ENCODE measurements at places on chromosomes 16 and 17.

- DNase-seq, result no peak
Measured at GRCh38 chr16:55968221-55968620, 93.0 kb upstream of the CES5A start.

GRCh38 chr17:35449371-35449931, 885 bp upstream of the SLFN13 start:
- no peak for DNase-seq

DNA sequence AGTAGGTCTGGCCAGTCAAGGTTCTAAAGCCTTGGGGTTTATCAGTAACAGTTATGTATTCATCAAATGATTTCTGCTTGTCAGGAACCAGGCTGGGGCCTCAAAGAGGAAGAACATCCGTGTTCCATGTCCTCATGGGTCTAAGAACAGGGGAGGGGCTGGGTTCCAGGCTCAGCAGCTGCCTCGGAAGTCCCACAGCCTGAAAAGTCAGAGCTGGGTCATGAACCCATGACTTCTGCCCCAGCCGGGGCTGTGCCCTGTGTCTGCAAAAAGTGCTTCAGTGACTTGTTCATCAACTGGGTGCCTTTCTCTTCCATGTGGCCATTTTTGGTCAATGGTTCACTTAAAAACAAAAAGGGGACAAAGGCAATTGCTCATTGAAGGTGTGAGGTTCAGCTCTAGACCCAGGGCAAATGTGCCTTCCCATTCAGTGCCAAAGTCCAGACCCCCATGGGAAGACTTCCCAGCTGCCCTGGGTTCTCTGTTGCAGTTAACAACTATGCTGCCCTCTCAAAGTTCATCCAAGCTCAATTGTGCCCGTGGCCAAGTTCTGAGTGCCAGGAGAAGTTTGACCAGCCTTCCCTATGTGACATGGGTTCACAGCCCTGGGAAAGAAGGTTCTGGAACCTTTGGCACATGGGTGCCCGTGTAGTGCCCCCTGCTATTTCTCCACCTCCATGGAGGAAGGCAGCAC, 18.5 kb downstream of the TBKBP1 start:
- no peak for DNase-seq

DNA sequence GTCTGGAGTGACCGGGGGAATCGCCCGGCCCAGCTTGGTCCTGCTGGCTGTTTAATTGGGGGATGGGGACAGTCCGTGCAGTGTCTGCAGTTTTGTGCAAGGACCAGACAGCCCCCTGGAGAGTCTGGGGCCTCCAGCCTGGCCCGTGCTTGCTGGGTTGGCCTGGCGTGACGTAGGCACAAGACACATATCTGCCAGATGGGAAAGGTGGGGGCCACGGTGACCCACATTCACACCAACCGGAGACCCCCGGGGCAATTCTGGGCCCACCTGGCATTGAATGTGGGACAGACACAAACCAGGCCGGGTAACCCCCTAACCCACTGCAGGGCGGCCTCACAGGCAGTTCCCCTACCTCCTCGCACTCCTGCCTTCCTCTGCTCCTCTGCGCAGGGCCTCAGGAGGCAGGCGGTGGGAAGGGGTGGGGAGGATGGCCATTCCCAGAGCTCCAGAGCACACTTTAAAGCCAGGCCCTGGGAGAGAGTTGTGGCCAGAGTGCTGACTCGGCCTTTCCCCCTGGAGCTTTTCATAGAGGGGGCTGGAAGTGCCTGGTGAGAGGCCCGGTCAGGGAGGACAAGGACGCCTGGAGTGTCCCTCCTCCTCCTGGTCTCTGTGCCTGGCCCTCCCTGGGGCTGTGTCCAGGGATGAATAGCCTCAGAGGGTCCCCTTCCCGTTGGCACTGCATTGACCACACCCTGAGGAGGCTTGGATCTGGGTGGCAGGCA, 1.5 kb downstream of the MRC2 start:
- no peak for DNase-seq

DNA sequence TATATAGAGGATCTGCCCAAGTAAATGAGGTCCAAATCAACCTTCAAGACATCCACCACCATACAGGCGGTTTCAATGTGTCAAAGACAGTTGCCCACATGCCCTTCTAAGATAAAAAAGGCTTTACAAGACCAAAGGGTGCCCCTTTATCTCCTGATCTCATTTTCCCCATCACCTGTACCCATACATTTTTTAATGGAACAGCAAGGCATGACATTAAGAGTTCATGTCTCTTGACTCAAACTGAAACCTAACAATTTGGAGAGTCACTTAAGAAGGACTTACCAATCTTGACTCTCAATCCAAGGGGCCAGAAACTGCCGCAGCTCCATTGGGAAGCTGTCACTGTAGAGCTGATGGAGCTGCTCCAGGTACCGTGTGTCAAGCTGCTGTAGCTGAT, 40.1 kb downstream of the STAT3 start:
- no peak for DNase-seq

DNA sequence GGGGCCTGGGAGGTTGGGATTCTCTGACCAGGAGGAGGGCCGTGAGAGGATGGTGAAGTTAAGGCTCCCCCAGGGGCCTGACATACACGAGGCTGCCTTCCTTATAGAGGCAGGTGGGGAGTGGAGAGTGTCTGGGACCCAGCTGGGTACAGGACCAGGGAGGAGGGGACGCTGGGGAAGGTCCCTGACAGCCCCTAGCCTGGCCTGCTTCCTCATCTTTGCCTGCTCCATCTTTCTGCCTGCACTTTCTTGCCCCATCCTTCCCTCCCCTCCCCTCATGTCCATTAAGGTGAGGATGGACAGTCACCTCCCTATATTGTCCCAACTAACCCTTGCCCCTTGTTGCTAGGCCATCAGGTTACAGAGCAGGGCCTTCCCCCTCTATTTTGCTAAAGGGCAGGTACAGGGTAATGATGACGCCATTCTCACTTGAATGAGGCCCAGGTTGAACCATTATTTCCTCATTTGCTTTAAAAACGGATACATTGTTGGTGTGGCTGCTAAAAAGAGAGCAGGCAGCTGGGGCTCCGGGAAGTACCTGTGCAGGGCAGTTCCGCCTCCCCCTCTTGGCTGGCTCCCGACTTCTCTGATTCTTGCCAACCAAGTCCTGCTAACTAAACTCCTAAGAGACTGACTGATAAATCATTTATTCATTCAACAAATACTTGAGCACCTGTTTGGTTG, 1.3 kb downstream of the C17orf99 start:
- DNase-seq, result no peak

DNA sequence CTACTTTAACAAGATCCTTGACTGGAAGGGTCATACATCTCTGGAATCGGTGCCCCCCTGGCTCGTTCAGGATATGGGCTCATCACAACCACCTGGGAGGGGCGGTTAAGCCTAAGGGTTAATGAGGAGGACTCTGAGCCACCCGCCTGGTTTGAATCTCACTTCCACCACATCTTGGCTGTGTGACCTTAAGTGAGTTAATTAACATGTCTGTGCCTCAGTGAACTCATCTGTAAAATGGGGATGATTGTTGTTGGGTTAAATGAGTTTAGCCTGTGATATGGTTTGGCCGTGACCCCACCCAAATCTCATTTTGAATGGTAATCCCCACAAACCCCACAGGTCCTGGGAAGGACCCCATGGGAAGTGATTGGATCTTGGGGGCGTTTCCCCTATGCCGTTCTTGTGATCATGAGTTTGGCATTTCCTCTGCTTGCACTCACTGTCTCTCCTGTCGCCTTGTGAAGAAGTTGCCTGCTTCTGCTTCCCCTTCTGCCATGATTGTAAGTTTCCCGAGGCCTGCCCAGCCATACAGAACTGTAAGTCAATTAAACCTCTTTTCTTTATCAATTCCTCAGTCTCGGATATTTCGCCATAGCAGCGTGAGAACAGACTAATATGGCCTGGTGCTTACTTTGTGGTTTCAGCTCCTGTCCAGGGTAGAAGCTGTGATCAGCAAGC, 214.0 kb upstream of the CIBAR2 start:
- no peak for DNase-seq

- no peak for DNase-seq
Measured at GRCh38 chr16:11698271-11698689, 30.0 kb downstream of the SNN start.

- DNase-seq, result no peak
Measured at GRCh38 chr17:1865252-1866037, 35.6 kb downstream of the RPA1 start.

DNA sequence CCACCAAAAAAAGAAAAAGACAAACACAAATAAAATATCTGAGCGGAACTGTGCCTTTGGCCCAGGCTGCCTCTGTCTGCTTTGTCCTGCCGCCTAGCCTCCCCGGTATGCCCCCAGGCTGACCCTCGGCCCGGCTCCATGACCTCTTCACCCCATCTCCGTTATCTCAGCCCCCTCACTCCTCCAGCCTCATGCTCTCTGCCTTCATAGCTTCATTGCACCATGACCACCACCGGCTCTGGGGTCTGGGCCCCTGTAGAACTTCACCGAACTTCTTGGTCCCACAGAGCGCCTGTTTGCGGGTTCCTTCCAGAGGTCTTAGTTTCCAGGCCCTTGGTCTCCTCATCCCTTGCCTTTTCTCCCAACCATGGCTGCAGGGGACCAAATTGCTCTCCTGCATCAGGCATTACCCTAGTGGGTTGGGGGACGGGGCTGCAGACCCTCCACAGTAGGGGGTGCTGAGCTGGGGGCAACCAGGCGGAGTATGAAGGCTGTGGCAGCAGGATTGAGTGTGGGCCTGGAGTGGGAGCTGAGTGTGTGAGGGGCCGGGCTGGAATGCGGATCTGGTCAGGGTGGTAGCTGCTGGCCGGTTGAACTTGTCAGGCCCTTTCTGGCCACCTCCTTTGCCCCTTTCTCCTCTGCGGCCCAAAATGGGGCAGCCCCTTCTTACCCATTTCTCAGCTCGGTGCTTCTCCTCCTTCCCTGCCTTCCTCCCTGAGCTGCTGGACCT, 6.9 kb downstream of the HIRIP3 start:
- no peak for DNase-seq

DNA sequence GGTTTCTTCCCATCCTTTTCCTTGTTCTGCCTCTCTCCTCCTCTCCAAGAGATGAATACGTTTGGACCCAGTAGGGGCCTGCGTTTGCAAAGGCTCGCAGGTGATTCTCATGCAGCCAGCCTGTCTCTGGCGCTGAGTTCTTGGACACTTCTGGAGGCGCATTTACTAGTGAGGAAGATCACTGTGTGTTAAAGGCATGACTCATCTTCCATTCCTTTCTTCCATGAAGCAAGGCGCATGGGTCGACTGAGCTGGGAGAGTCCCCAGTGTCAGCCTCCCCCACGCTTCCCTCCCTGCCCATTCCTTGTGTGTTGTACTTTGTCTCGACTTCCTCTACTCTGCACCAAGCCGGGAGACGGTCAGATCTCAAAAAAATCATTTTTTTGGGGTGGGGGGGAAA, 159.9 kb upstream of the EEF2KMT start:
- no peak for DNase-seq

DNA sequence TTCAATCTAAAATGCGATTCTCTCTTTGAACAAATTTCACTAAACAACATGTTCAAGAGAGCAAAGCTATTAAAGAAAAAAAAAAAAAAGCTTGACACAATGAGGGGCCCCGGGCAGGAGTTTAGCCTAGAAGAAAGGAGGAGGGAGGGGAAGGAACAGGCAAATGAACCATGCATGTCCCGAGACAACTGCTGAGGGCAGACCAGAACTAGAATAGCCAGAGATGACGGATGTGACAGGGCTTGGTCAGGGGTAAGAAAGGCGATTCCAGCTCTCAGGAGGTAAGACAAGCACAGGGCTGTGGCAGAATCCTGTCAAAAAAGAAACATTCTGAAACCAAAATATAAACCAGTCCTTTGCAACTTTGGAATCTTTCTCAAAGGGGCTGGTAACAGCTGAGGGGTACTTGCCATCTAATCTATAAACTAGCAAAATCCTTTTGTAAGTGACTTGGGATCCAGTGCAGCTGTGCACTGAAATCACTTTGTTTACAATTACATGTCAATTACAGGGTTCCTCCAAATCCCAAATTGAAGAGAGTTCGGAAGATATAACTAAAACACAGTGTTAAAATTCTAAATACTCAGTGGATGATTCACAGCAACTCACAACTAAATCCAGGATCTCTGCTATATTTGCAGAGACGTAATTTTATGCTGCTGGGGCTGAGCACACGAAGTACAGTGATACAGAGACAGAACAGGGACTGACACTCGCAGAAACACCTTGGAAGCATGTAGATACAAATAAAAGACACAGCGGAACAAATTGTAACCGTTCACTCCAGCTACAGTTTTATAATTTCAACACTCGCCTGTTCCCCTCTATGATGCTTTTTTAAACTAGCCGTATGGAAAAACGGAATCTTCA, 567.4 kb upstream of the ZFHX3 start:
- no peak for DNase-seq

DNA sequence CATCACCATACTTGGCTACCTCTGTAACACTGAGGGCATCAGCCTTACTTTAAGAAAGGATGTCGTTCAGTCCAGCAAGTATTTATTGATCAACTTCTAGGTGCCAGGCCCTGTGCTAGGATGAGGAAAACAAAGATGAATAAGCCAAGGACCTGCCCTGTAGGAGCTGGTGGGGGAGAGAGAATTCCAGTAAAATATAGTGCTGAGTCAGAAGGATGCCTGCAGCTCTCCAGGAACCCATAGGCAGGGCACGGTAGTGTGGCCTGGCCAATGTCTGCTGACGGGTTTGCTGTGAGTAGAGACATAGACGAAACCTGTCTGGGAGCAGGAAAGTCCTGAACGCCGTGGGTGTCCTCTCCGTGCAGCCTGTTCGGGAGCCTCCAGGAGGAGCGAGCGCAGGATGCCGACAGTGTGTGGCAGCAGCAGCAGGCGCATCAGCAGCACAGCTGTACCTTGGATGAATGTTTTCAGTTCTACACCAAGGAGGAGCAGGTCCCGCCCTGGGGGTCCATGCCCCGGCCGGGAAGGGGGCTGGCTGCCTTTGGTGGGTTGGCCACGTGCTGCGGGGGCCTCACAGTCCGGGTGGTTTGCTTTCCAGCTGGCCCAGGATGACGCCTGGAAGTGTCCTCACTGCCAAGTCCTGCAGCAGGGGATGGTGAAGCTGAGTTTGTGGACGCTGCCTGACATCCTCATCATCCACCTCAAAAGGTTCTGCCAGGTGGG, 55.6 kb downstream of the USP43 start:
- DNase-seq, result no peak

DNA sequence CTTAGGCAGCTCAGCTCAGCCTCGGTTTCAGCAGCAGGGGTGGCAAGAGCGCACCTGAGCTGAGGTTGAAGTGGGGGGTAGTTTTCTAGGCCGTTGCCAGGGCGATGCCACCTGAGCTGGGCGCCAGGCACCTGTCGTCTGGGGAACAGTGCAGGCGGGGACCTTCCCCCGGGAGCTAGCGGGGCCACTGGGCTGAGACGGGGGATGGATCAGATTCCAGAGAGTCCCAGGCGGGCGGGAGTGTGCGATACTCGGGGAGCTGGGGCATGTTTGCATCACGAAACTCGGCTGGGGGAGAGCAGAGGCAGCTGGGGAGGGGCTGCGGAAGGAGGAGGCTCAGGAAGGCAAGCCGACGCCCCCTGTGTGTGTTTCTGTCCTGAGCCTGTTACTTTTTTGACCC, 477 bp upstream of the CLDN9 start:
- no peak for DNase-seq

- DNase-seq, result no peak
Measured at GRCh38 chr17:66985338-66986237, 21.1 kb downstream of the CACNG4 start.

Measured in esophagus squamous epithelium (tissue), 5 donors.